Fibroblast of upper back skin (primary cell): ENCODE measurements at places on chromosomes 6 and 20.

DNA sequence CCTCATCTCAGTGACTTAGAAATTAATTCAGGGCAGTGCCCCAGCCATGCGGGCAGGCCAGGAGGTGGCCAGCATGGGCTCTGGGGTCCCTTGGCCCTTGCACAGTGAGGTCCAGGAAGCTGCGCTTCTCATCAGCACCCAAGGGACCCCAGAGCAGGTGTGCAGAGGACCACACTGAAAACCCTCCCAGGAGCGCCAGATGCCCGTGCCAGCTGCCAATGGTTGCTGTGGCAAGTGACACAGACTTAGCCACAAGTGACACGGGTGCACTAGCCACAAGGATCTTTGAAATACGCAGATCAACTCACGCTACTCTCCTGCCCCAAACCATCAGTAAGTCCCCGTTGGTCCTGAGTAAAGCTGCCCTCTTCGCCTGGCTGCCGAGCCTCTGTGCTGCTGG lies 88.1 kb downstream of the ERMARD start:
- no peak for DNase-seq

DNA sequence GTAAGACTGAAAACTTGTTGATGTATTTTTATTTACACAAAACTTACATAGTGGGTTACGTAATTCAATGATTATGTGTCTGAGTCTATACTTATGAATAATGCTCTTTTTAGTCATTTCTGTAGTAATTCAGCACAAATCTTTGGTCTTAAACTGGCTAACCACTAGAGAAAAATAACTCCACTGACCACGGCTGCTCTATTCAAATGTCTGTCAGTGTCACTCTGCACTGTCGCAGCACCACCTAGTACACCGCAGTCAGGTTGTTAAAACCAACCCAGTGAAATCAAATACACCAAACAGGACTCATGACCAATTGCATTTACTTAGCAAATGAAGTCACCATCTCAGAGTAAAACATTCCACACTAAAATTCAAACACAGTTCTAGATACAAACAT lies 93.5 kb upstream of the CCDC28A start:
- DNase-seq: no peak

GRCh38 chr6:116277124-116277523 lies 2.6 kb downstream of the TSPYL1 start:
- DNase-seq: no peak

DNA sequence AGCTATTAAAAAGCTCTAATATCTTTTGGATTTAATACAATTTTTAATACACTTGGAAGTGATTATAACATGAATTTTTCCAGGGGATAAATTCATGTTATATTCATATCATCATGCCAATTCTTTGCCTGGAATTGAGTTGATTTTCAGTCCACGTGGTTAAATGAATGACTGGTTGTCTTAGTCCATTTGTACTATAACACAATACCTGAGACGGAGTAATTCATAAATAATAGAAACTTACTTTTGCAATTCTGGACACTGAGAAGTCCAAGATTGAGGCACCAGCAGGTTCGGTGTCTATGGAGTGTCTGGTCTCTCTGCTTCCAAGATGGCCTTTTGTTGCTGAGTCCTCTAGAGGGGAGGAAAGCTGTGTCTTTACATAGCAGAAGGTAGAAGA lies 66.2 kb upstream of the TRDN start:
- no peak for DNase-seq

GRCh38 chr20:848193-848592 lies 14.7 kb downstream of the FAM110A start:
- DNase-seq: no peak

GRCh38 chr6:157063176-157063905 lies 260.0 kb downstream of the TMEM242 start:
- peak; percentile 31 for DNase-seq

- DNase-seq: peak; percentile 45
These were observed 92.7 kb upstream of the DTNBP1 start for GRCh38 chr6:15755526-15755925.

- DNase-seq: peak; percentile 44
These were observed 43.6 kb downstream of the REPS1 start for GRCh38 chr6:138944412-138944811.

GRCh38 chr6:49430187-49430586 lies 32.9 kb downstream of the MMUT start:
- peak; percentile 5 for DNase-seq

GRCh38 chr20:5848711-5849505 lies 98.7 kb downstream of the SHLD1 start:
- peak; percentile 42 for DNase-seq

DNA sequence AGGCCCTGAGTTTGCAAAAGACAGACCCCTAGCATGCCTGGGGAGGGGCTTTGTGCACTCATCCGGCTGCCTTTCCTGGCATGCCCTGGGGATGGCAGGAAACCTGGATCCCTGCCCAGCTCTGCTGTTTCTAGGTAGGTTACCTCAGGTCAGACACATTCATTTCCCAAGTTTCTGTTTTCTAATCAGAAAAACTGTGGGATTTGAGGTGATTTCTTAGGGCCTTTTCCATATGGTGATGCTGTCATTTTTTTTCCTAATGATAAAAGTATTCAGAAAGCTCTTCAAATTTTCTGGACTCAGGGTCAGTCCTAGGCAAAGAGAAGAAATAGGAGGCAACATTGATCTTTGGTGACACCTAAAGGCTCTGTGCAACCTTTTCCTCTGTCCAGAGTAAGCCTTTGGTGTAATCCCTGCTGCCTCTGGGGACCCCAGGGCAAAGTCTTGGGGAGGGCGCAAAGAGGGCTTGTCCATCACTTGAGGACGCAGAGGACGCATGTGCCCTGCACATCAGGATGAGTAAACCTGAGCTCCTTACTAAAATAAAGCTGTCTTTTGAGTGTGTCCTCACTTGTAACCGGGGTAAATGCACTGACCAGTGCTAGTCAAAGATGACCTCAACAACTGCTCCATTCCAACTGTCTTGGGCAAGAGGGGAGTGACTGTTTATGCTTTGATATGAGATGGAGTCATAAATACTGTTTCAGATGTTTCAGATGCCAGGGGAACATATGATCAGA lies 13.5 kb upstream of the TRAM2 start:
- DNase-seq: peak; percentile 39

- DNase-seq: no peak
These were observed 220.9 kb downstream of the KIF16B start for GRCh38 chr20:16352321-16352720.

- peak; percentile 77 for DNase-seq
These were observed 466.6 kb upstream of the JAG1 start for GRCh38 chr20:11140359-11140758.
